ENCODE measurements at places on chromosomes 2 and 18. TPM values are rescaled to one million over a fixed set of nuclear protein-coding genes. Genes with fewer than 3 reads are reported as not detected.

The LCT gene
- total RNA-seq, result not detected

The PSD4 gene
- 0.66 TPM for total RNA-seq

The HDHD2 gene
- total RNA-seq, result 15.7 TPM

The MARCO gene
- total RNA-seq, result not detected

The CHST10 gene
- 11.5 TPM for total RNA-seq

The NCKAP5 gene
- total RNA-seq, result 0.27 TPM

The TMEM17 gene
- 0.47 TPM for total RNA-seq

The EVX2 gene
- not detected for total RNA-seq

The NXPH2 gene
- not detected for total RNA-seq

The IL37 gene
- total RNA-seq, result not detected

The PROKR1 gene
- not detected for total RNA-seq

The IL36G gene
- not detected for total RNA-seq

The C2orf78 gene
- not detected for total RNA-seq

The GRB14 gene
- total RNA-seq, result 2.1 TPM

The LIPG gene
- total RNA-seq, result 48.0 TPM

The REG1B gene
- not detected for total RNA-seq

The TUBA4A gene
- total RNA-seq, result 5.2 TPM

The GPR35 gene
- under 0.01 TPM for total RNA-seq

All from endothelial cell of coronary artery (primary cell).